ENCODE measurements at places on chromosomes 7 and 10.

GRCh38 chr10:71708897-71709882, 10.4 kb downstream of the C10orf105 start:
- DNase-seq = no peak

- no peak for DNase-seq
Measured at GRCh38 chr7:115299397-115300037, 377.6 kb downstream of the MDFIC start.

DNA sequence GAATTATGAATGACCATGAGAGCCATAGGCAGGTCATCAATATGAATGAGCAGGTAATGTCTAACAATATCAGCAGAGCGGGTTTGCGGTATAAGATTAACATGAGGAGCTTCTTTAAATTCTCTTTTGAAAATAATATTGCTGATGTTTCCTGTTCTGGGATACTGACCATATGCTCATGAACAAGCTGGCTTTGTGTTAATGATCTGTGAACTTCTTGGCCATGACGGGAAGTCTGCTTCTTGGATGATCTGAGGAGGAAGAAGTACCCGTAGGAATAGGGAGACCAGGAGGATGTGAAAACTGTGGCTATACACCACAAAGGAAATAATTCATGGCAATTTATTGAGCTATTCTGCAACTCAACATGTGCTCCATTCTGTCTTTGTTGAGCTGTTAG, 38.6 kb downstream of the ITGA8 start:
- no peak for DNase-seq

GRCh38 chr10:49534670-49535381, 4.1 kb downstream of the ERCC6 start:
- DNase-seq = peak; percentile 5

DNA sequence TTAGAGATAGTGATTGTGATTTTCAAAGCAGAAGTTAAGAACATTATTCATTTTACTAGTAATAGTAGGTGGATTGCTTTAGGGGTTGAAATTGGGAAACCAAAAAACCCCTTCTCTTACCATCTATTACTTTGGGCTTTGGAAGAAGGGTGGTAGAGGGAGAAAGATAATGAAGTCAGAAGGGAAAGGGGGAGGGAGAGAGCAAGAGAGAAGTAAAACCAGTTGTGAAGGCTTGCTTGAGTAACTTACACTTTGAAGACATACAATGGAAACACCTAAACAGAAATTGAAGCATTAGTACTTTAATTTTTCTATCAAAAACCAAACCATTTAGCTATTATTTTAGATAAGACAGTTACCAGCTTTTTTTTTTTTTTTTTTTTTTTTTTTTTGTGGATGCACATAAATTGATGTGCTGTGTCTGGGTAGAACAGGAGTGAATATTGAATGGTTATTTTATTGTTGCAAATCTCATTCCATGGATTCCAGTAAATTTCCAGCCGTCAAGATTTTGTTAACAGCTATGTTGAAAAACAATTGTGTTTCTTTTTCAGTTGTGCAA, 5.5 kb downstream of the PRKAR2B start:
- DNase-seq = no peak

DNA sequence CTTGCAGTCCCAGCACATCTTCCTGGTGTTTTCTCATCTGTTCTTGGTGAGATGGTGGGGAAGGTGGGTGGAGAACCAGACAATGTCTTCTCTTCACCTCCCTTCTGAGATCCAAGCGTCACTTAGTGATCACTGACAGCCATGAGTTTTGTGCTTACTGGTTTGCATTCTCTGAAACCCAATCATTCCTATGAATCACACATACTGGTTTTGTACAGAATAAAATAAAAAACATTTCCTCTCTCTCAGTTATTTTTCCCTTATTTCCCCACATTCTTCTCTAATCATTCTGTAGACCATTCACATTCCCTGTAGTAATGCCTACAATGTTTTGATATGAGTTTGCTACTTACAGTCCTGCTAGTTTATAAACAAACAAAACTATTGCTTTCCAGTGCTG, 143.8 kb upstream of the SLC13A1 start:
- no peak for DNase-seq
